Putamen (tissue), 1 donor: ENCODE measurements at places on chromosomes 3 and 15.
A peak's percentile ranks its signal among the peaks of the same experiment; 100 is the strongest.

- no peak for DNase-seq
These were observed 219.0 kb upstream of the TPM1 start for GRCh38 chr15:62823561-62823960.

DNA sequence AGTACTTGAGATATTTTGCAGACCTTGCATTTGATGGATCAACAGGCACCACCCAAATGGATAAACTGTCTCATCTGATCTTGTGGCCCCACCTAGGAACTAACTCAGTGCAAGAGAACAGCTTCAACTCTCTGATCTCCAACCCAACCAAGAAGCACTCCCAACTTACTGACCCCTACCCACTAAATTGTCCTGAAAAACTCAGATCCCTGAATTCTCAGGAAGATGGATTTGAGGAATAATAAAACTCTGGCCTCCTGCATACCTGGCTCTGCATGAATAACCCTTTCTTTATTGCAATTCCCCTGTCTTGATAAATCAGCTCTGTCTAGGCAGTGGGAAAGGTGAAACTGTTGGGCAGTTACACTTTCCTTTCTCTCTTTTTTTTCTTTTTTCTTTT is 247.9 kb downstream of the ZPLD1 start:
- DNase-seq = no peak

DNA sequence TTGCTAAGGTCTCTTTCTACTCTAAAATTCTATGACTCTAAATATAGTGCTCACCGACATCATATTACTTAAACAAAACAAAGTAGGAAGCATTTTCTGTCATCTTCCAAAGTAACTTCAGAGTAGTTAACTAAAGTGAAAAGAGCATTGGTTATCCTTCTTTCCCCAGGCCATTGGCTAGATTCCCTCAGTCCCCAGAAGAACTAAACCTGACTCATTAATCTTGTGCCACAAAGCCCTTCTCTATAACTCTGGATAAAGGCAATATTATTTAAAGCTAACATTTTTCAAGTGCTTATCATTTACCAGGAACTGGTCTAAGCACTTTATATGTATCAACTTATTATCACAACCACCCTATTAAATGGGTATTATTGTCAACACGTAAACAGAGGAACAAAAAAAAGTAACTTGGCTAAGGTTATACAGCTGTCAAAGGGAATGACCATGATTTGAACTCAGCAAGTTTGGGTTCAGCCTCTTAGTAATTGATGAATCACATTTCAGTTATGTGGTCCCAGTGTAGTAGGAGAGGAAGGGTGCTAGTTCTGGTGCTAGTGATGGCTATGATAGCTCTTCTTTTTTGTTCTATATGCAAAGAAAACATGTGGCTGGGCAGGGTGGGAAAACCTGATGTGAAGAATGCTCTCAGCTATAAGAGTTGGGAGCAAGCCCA is 304.9 kb downstream of the FGF12 start:
- DNase-seq = no peak

DNA sequence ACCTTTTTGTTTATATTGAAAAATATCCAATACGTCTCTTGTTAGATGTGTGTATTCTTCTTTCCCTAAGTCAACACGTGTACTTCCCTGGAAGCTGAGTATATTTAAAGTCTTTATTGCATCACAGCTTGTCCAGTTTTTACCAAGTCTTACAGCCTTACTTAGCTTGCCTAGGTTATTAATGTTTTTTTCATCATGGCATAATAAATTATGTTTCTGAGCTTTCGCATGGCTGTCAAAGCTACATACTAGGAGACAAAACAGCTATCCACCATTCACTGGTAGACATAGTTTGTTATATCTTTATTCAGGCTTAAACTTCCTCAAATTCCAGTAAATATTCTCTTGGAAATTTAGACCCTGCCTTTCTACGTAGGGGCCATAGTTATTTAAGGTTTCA is 224.2 kb downstream of the BCHE start:
- no peak for DNase-seq

DNA sequence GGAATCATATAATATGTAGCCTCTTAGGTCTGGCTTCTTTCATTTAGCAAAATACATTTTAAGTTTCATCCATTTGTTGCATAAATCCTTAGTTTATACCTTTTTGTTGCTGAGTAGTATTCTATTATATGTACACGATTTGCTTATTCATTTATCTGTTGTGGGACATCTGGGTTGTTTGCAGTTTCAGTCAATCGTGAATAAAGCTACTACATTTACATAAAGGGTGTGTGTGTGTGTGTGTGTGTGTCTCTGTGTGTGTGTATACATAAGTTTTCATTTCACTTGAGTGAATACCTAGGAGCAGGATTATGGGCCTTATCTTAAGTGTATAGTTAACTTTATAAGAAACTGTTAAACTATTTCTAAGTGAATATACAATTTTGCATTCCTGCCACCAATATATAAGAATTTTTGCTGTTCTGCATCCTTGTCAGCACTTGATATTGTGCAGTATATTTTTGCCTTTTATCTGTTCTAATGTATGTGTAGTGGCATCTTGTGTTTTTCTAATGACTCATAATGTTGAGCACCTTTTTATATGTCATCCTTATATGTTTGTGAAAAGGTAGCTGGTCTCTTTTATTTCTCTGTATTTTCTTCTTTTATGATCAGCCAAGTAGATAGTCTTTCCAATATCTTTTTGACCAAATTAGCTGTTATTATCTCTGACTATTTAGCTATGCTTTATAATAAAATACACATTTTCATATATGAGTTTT is 55.0 kb downstream of the GLCE start:
- DNase-seq = no peak

DNA sequence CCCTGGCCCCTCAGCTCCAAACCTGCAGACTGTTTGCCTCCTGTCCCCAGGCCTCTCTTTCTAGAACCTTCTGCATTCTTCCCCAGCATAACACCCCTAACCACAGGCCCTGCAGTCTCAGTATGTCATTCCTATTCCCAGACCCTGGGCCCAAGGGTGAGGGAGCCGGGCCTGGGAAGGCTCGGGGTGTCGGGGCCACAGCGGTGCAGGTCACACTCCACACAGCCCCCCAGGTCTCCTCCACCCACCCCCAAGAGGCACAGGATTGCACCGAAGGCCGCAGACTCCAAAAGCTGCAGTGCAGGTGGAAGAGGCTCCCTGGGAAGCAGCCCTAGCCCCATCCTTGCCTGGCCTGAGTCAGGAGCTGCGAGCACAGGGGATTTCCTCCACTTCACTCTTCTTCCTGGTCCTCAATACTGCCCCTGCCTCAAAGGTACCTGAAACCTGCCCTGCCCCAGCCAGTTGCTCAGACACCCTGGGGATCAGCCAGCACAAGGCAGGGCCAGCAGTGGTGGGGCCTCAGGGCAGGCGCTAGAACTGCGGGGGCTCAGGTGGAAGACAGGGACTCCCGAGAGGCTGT is 31.1 kb downstream of the TNK2 start:
- DNase-seq = no peak

DNA sequence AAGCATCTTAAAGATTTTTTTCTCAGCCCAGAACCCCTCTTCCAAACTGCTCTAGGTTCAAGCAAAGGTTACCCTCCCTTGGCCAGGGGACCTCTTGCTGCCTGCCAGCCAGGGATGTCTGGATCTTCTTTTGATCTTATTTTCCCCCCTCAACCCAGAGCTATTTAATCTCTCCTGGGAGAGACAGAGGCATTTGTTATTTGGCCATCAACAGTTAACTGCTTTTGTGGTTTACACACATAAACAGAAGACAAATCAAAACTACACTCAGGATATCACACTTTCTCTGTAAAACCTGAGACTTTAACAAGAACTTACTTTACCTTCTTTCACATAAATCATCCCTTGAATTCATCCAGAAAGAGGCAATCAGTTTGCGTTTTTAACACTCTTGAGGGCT is 272.5 kb downstream of the THSD4 start:
- DNase-seq = no peak

DNA sequence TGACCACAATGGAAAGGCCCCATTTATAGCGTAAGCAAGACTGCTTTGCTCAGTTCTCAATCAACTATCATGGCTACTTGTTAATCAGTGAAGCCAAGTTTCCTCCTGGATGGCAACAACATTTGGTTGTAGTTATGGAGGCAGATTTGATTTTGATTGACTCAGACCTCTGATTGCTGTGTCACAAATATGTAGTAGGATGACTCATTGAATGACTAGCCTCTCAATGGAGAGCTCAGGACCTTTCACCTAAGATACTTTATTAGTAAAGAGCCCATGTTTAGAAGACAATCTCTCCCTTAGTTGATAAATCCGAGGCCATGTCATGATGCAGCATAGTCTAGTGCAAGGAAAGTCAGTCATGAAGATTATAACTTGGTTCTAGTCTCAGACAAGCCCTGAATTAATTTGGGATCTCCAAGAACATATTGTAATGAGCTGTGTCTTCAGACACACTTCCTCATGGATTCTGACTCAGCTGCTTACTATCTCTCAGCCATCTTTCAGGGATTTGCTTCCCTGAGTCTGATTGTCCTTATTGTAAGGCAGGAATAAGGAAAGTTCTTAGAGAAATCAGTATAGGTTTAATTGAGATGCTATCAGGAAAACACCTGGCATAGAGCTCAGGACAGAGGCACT is 397.4 kb upstream of the TMCO5A start:
- no peak for DNase-seq

DNA sequence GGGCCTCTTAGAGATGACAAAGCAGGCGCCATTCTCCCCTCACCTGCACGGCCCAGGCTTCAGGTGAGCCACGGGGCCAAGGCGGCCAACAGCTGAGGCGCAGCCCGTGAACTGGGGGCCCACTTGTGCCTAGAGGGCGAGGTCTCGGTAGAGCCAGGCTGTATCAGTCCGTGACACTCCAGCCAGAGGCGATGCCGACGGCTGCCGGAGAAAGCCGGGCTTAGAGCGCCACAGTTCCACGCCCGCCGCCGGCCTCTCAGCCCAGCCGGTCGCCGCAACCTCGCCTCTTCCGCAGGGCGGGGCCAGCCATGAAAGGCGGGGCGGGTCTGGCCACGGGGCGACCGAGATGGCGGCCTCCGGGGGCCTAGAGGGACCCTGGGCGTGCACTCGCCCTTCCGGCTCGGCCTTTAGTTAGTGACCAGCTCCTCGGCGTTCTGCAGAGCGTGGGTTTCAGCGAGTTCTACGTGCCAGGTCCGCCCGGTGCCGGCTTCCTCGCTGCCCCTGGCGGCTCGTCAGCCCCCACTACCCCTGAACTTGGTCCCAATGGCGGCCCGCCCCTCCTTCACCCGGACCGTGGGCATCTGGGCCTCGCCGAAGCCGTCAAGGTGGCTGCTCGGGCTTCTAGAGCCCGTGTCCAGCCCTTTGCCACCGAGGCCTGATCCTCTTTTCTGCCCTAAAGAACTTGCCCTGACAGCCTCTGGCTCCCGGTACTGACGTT is at the start of gene ZNF621:
Gene ZNF621, plus strand, starts transcription at position 393 of the 718 bp plus-strand sequence. CDS start 881 bp downstream, outside the sequence.
- peak; percentile 88 for DNase-seq

DNA sequence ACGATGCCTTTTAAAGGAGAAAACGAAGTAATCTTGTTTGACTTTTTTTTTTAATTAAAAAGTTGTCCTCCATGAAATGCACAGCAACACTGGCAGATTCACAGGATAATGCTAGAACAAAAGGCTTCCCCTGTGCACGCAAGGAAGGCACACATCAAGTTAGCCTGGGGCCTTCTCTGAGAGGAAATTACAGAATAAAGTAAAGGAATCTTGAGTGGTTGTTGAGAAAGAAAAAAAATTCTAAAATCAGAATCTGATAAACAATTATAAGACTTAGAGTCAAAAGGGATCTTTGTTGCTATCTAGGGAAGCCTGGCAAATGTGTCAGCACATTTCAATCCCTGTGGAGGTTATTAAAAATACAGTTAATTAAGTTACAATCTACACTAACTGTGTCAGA is 946.0 kb downstream of the IGSF11 start:
- no peak for DNase-seq
